Epithelial cell of proximal tubule (primary cell): ENCODE measurements at places on chromosomes 5 and 9. TPM values are rescaled to one million over a fixed set of nuclear protein-coding genes. Genes with fewer than 3 reads are reported as not detected.
A peak's percentile ranks its signal among the peaks of the same experiment; 100 is the strongest.

DNA sequence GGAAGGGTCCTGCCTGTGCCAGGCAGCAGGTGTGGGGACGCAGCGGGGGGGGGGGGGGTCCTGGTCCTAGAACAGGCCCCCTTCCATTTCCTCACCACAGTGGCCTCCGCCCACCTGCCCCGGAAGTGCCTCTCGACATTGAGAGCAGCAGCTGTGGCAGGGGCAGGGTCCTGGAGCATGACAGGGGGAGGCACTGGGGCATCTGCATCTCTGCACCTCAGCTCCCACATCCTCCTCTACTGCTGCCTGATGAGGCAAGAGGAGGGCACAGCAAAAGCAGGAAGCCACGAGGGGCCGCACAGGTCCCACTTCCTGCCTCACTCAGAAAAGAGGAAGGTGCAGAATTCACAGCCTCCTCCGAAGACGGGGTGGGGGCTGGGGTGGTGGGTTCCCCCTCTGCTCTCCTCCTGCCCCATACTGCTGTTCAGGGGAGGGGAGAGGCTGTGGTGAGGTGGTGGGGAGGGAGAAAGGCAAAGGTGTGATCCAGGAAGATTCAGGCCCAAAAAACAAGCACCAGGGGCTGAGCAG is 14.8 kb downstream of the AKNA start:
- DNase-seq, result no peak

CDC26 gene
- total RNA-seq, result 30.5 and 44.6 TPM in 2 replicates

- no peak for DNase-seq
These were observed 77.8 kb downstream of the ZCCHC7 start for GRCh38 chr9:37198039-37198729.

- DNase-seq, result no peak
These were observed 175.8 kb upstream of the ATP10B start for GRCh38 chr5:161027763-161028162.

CMYA5 gene
- 0.35 and 2.8 TPM in 2 replicates for total RNA-seq

DNA sequence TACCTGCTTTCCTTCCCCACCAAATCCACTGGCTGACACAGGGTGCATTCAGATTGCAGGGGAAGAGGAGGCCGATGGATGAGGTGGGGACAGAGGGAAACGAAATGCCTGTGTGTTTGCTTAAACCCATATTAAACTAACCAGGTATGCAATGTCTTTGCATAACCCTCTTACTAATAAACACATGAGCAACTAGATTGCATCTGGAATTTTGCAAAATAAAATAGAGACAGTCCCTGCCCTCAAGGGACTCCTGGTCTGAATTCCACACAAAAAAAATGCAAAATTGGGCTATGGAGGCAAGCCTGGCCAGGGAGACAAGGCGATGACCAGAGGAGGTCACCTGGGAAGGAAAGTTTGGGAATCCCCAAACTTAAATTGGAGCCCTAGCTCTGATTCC is 202.9 kb downstream of the ACTL7B start:
- DNase-seq, result no peak

GARIN3 gene
- total RNA-seq, result not detected in 2 replicates

KIF20A gene
- 49.6 and 82.9 TPM in 2 replicates for total RNA-seq

TGFBR1 gene
- 29.0 and 42.8 TPM in 2 replicates for total RNA-seq

OSMR gene
- total RNA-seq, result 20.1 and 25.5 TPM in 2 replicates

ELOVL7 gene
- total RNA-seq, result 6.3 and 7.5 TPM in 2 replicates

KIAA1958 gene
- 3.4 and 4.3 TPM in 2 replicates for total RNA-seq

DNA sequence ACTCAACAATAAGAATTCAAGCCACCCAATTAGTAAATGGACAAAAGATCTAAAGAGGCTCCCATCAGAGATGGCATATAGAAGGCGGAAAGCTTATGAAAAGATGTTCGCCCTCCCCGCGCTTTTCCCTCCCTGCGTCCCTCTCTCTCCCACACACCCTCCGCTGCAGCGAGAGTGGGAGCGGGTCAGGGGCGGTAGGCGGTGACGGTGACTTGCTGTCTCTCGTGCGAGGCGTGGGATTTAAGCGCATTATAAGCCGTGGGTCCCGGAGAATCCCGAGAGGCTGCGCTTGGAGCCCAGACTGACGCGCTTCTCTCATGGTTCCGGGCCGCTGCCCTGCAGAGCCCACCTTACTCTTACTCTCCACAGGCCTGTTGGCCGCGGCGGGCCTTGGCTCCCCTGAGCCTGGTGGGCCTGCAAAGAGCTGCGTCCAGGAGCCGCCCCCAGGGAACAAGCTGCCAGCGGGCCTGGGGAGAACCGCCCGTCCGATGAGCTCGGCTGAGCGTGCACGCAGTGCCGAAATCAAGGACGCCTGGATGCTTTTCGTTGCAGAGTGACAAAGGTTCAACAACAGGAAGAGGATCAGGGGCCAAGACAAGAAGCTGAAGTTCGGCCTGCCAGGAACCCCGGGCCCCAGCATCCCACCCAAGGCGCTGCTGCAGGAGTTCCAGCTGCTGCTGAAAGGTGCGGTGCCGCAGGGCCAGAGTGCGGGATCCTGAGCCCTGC is 42.6 kb upstream of the BICD2 start:
- DNase-seq, result no peak

DNA sequence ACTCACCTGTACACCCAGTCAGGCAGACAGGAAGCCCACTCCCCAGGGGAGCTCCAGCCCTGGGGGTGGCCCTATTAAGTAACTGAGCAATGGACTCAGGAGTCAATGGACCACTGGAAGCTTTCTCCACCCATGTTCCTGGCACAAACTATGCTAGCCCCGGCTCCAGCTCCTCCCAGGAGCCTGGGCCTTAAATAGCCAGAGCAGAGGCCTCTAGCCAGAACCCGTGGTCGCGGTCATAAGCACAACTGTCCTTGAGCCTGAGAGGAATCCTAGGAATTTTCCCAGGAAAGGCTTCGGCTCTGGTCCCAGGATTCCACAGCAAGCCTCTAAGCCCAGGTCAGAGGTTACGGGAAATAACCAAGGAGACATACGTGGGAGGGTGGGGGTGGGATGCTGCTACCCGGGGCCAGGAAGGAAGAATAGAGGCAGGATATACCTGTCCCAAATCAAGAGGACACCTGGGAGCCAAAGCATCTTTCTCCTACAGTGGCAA is 5.5 kb downstream of the SEPTIN8 start:
- peak; percentile 60 for DNase-seq

DNA sequence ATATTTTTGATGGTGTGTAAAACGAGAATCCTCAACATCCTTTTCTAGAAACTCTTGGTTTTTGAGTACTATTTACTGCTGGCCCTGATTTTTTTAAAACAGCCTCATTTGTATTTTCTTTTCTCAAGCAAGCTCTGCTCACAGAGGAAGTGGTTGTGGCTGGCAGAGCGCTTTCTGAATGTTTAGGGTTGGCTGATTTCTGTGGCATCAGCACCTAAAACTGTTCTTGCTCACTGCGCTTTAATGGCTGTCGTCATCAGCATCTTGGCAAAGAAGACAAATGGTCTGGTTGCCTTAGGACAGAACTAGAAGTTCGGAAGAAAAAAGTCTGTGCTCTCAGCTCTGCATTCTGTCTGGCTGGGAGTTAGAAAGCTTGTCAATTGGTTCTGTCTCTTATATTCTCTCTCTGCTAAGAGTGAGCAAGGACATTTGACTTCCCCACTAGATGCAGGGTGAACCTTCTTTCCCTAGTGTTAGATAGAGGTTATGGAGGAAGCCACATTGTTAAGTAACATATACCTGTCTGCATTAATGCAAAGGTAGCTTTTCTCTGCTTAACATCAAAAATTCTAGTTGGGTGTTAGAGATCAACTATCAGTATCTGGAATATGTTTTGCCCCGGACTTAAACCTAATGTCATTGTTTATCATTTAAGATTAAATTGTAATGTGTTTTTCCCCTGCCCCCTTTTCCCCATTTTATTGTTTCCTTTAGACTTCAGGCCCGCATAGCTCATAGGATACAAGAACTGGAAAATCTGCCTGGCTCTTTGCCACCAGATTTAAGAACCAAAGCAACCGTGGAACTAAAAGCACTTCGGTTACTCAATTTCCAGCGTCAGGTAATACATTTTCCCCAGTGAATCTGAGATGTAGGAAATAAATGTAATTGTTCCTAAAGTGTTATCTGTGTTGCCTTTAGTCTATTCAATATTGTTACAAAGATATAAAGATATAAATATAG is 39.0 kb downstream of the SMARCA2 start:
- DNase-seq, result peak; percentile 82

CDKN2B-AS1 gene
- 0.87 TPM in 1 of 2 replicates, not detected in the other for total RNA-seq
